Smooth muscle cell of trachea (primary cell): ENCODE measurements at places on chromosomes 16 and 17. TPM values are rescaled to one million over a fixed set of nuclear protein-coding genes. Genes with fewer than 3 reads are reported as not detected.

RNF43 gene
- under 0.01 TPM in 2 replicates for total RNA-seq

ABCC11 gene
- 0.33 and 0.44 TPM in 2 replicates for total RNA-seq

KRT15 gene
- total RNA-seq = 0.66 and 2.9 TPM in 2 replicates

CCDC154 gene
- total RNA-seq = 0.29 and 0.66 TPM in 2 replicates

FSCN2 gene
- 2.0 and 4.6 TPM in 2 replicates for total RNA-seq

ANKRD13B gene
- 7.0 and 19.5 TPM in 2 replicates for total RNA-seq
